ENCODE measurements at places on chromosomes 12 and 14.
A peak's percentile ranks its signal among the peaks of the same experiment; 100 is the strongest.

DNA sequence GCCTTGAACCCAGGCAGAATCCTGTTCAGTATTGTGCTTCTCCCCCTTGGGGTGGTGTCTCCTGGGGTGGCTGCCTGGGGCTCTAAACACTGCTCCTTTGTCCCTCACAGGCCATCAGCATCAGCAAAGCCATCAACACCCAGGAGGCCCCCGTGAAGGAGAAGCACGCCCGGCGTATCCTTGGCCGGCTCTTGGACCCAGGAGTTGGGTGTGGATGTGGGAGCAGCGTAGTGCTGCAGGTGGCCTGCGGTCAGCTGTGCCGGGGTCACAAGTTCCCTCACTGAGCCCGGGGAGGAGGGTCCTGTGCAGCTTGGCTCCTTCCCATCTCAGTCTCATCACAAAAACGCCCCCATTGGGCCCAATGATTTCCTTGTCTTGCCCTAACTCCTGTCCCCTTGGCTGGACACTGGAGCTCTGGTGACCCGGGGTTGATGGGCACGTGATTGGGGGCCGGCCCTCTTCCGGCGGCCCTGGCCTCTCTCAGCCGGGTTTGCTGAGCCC, 12.7 kb downstream of the HIP1R start:
- DNase-seq = no peak
- no peak overlapping the region for H3K4me3 ChIP-seq
- no peaks in the 10 kb centered on the region for H3K4me1 ChIP-seq
- no peak overlapping the region for H3K27ac ChIP-seq
- no peaks in the 10 kb centered on the region for H3K36me3 ChIP-seq

DNA sequence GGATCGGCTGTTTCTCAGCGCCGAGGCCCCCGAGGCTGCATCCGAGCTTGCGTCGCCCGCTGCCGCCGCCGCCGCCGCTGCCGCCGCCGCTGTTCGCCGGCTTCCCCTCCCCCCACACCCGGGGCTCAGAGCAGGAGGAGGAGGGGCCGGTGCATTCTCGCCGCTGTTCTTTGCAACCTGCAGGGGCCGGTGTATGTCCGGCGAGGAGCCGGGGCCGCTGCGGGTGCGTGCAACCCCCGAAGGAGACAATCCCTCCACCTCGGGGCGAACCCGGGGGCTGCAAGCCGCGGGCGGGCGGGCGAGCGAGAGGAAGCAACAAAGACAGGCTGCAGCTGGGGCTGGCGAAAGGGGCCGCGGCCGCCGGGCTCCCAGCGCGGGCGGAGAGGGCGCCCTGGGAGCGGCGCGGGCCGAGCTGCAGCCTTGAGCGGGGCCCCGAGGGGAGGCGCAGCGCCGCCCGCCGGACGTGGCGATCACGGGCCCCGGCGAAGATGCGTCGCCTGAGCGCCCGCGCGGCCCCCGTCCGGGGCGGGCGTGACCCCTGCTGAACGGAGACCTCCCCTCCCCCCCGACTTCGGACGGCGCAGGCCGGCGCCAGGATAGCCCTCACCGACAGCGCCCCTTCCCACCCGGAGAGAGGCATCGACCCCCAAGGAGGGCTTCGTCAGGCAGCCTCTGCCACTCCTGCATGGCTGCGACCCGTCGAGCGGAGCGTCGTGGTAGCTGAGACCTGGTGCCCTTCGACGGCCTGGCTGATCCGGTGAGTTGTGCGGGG, 702 bp downstream of the FAM222A start:
- H3K36me3 ChIP-seq = no peaks in the 10 kb centered on the region
- H3K27ac ChIP-seq = peak overlapping the region; percentile 63
- no peaks in the 10 kb centered on the region for H3K27me3 ChIP-seq
- H3K4me1 ChIP-seq = peaks cover 22% of the 10 kb centered on the region
- H3K4me3 ChIP-seq = peak overlapping the region; percentile 4

GRCh38 chr14:44989497-44990440, 27.8 kb downstream of the TOGARAM1 start:
- no peaks in the 10 kb centered on the region for H3K4me1 ChIP-seq
- H3K27ac ChIP-seq = no peak overlapping the region
- no peaks in the 10 kb centered on the region for H3K27me3 ChIP-seq
- no peak overlapping the region for H3K4me3 ChIP-seq
- DNase-seq = no peak
- H3K36me3 ChIP-seq = no peaks in the 10 kb centered on the region

GRCh38 chr12:109988274-109988673, 7.9 kb downstream of the GIT2 start:
- DNase-seq = no peak
- H3K4me3 ChIP-seq = no peak overlapping the region
- no peak overlapping the region for H3K27ac ChIP-seq
- H3K4me1 ChIP-seq = no peaks in the 10 kb centered on the region
- no peaks in the 10 kb centered on the region for H3K27me3 ChIP-seq
- H3K36me3 ChIP-seq = peaks cover 2% of the 10 kb centered on the region

- no peaks in the 10 kb centered on the region for H3K4me1 ChIP-seq
- no peaks in the 10 kb centered on the region for H3K27me3 ChIP-seq
- H3K27ac ChIP-seq = no peak overlapping the region
- no peaks in the 10 kb centered on the region for H3K36me3 ChIP-seq
- H3K4me3 ChIP-seq = no peak overlapping the region
- DNase-seq = no peak
These were observed 270.0 kb downstream of the DACT1 start for GRCh38 chr14:58907803-58908202.

DNA sequence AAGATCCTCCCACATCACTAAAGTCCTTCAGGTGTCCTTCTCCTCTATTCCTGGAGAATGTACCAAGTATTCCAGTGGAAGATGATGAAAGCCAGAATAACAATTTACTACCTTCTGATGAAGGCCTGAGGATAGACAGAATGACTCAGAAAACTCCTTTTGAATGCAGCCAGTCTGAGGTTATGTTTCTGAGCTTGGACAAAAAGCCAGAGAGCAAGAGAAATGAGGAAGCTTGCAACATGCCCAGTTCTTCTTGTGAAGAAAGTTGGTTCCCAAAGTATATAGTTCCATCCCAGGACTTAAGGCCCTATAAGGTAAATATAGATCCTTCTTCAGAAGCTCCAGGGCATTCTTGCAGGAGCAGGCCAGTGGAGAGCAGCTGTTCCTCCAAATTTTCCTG, 54.6 kb upstream of the HELB start:
- no peak overlapping the region for H3K27ac ChIP-seq
- DNase-seq = no peak
- H3K36me3 ChIP-seq = no peaks in the 10 kb centered on the region
- H3K27me3 ChIP-seq = no peaks in the 10 kb centered on the region

- no peaks in the 10 kb centered on the region for H3K36me3 ChIP-seq
- no peak overlapping the region for H3K27ac ChIP-seq
- no peaks in the 10 kb centered on the region for H3K27me3 ChIP-seq
- no peak for DNase-seq
- H3K4me1 ChIP-seq = no peaks in the 10 kb centered on the region
These were observed 26.5 kb downstream of the KRT80 start for GRCh38 chr12:52165096-52165855.

DNA sequence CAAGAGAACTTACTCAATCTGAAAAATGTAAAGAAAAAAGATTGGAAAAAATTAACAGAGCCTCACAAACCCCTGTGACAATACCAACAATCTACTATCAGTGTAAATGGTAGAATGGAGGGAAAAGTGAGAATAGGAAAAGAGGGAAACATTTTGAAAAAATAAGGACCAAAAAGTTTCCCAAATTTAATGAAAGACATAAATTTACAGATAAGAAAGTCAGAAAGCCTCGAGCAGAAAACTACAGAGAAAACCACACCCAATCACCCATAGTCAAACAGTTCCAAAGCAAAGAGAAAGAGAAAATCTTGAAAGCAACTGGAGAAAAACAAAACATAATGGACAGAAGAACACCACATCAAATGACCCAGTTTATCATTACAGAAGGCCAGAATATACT, 142.7 kb upstream of the DIO3 start:
- H3K36me3 ChIP-seq = no peaks in the 10 kb centered on the region
- H3K4me3 ChIP-seq = no peak overlapping the region
- no peaks in the 10 kb centered on the region for H3K4me1 ChIP-seq
- H3K27ac ChIP-seq = no peak overlapping the region
- no peak for DNase-seq

- H3K27ac ChIP-seq = no peak overlapping the region
- H3K36me3 ChIP-seq = no peaks in the 10 kb centered on the region
- H3K4me3 ChIP-seq = no peak overlapping the region
These were observed 113.2 kb downstream of the DPF3 start for GRCh38 chr14:72780751-72781150.

- H3K4me1 ChIP-seq = no peaks in the 10 kb centered on the region
- no peaks in the 10 kb centered on the region for H3K27me3 ChIP-seq
- no peaks in the 10 kb centered on the region for H3K36me3 ChIP-seq
These were observed 794 bp downstream of the SLC22A17 start for GRCh38 chr14:23351681-23352505.

DNA sequence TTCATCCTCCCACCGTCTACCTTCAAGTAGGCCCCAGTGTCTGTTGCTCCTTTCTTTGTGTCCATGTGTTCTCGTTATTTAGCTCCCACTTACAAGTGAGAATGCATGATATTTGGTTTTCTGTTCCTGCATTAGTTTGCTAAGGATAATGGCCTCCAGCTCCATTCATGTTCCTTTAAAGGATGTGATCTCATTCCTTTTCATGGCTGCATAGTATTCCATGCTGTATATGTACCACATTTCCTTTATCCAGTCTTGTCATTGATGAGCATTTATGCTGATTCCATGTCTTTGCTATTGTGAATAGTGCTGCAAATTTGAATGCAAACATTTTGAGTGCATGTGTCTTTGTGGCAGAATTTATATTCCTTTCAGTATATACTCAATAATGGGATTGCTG, 259.6 kb upstream of the PELI2 start:
- DNase-seq = no peak
- H3K36me3 ChIP-seq = no peaks in the 10 kb centered on the region
- H3K4me1 ChIP-seq = no peaks in the 10 kb centered on the region
- H3K27ac ChIP-seq = no peak overlapping the region
- no peaks in the 10 kb centered on the region for H3K27me3 ChIP-seq

DNA sequence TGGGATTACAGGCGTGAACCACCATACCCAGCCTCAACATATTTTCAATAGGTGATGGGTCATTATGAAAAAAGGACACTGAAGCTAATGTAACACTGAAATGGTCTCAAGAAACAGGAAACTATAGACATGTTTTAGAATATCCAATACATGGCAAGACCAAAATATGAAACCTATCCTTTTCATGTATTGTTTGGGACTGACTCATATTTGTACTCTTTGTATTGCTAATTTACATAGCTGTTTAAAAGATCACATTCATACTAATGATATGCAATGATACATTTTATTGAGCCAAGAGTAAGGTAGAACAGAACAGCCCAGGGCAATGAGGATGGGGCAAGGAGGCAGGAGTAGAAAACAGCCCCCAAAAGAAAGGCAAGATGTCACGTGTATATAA, 32.6 kb downstream of the RESF1 start:
- H3K4me1 ChIP-seq = no peaks in the 10 kb centered on the region
- H3K36me3 ChIP-seq = no peaks in the 10 kb centered on the region
- no peak overlapping the region for H3K27ac ChIP-seq
- DNase-seq = no peak

- peak; percentile 58 for DNase-seq
- no peaks in the 10 kb centered on the region for H3K27me3 ChIP-seq
- H3K27ac ChIP-seq = peak overlapping the region; percentile 98
- peak overlapping the region; percentile 99 for H3K4me3 ChIP-seq
These were observed 558 bp downstream of the KLHDC2 start for GRCh38 chr14:49768301-49769121.

DNA sequence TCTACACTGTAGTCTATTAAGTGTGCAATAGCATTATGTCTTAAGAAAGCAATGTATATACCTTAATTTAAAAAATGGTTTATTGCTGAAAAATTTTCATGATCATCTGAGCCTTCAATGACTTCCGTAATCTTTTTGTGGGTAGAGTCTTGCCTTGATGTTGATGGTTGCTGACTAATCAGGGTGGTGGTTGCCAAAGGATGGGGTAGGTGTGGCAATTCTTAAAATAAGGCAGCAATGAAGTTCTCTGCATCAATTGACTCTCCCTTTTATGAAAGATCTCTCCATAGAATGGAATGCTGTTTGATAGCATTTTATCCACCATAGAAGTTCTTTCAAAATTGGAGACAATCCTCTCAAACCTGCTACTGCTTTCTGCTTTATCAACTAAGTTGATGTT, 41.1 kb downstream of the BBS10 start:
- H3K27ac ChIP-seq = no peak overlapping the region
- no peaks in the 10 kb centered on the region for H3K27me3 ChIP-seq
- no peaks in the 10 kb centered on the region for H3K4me1 ChIP-seq
- no peaks in the 10 kb centered on the region for H3K36me3 ChIP-seq
- H3K4me3 ChIP-seq = no peak overlapping the region

DNA sequence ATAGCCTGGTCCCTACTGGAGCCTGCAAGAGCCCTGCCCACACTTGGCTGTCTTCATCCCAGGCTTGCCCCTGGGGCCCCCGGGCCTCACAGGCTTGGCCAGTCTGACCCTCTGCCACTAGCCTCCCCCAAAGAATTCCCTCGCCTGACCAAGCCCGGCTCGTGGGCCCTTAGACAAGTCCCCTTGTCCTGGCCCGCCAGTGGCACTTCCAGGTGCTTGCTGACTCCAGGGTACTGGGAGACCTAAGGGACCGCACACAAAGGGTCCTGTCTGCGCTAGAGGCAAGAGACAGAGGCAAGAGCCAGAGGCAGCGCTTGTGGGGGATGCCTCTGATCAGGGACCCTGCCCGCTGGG, 5.0 kb downstream of the BTBD6 start:
- H3K4me3 ChIP-seq = no peak overlapping the region
- no peak for DNase-seq
- no peaks in the 10 kb centered on the region for H3K36me3 ChIP-seq
- no peaks in the 10 kb centered on the region for H3K4me1 ChIP-seq

DNA sequence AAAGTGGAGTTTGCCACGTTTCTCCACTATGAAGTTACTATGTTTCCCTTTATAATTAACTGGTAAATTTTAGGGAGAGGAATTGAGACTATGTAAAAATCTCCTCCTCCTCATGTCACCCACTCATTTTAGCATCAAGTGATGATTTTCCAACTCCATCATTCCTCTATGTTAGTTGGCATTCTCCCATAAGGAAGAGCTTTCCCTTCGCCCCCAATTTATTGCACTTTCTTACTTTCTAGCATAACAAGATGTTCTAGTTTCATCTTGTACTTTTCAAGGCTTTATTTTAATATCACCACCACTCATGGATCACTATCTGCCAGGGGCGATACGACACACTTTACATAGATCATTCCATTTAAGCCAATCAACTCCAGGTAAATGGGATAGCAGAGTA, 97.1 kb downstream of the RPS6KA5 start:
- DNase-seq = no peak
- H3K4me1 ChIP-seq = no peaks in the 10 kb centered on the region
- H3K36me3 ChIP-seq = no peaks in the 10 kb centered on the region
- no peak overlapping the region for H3K4me3 ChIP-seq
- no peaks in the 10 kb centered on the region for H3K27me3 ChIP-seq

DNA sequence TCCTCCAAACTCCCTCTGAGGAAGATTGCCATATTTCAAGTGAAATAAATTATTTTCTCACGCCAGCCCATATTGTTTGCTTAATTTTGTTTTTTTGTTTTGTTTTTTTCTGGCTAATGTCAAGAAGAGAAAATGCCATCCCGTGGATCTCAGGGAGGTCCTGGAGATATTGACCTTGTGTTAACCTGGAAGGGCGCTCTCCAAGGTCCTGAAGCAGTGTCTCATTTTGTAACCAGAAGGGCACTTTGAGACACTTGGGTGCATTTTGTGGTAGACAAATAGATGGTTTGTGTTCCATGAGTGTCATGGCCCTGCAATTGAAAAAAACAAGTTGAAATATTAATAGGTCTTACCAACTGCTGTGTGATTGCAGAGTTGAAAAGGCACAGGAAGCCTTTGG, 268.9 kb downstream of the SUDS3 start:
- no peak overlapping the region for H3K27ac ChIP-seq
- no peaks in the 10 kb centered on the region for H3K4me1 ChIP-seq
- H3K4me3 ChIP-seq = no peak overlapping the region
- H3K27me3 ChIP-seq = no peaks in the 10 kb centered on the region

Data from kidney (tissue), 22 donors.